ENCODE measurements at places on chromosomes 16 and 17.

DNA sequence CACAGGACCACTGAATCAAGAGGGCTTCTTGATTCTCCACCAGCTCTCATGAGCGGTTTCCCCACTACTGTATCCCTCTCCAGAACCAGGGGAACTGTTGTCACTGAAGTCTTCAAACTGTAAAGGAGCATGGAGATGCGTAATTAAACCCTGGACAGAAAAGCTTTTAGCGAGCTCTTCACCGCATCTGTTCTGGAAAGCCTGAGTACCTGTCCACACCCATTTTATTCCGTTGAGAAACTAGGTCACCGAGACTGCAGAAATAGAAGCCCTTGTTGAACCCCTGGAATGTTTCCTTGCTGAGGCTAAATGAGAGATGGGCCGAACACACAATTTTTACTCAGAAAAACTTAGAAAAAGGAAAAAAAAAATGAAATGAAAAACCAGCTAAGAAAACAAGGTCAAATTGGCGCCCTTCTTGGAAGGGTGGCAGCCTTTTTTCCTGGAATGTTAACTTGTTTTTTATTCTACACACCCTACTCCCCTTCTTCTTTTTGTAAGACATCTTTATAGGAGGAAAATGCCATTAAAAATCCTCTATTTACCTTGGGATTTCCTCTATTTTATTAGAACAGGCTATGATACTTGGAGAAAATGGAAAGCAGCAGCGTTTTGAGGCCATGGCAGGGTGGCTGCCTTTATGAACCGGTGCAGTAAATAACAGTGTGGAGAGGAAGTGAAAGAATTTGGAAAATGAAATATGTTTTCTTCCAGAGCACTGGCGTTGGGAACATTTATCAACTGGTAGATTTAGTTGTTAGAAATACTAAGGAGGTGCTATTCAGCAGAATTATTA, 52.6 kb upstream of the CRISPLD2 start:
- DNase-seq, result no peak

DNA sequence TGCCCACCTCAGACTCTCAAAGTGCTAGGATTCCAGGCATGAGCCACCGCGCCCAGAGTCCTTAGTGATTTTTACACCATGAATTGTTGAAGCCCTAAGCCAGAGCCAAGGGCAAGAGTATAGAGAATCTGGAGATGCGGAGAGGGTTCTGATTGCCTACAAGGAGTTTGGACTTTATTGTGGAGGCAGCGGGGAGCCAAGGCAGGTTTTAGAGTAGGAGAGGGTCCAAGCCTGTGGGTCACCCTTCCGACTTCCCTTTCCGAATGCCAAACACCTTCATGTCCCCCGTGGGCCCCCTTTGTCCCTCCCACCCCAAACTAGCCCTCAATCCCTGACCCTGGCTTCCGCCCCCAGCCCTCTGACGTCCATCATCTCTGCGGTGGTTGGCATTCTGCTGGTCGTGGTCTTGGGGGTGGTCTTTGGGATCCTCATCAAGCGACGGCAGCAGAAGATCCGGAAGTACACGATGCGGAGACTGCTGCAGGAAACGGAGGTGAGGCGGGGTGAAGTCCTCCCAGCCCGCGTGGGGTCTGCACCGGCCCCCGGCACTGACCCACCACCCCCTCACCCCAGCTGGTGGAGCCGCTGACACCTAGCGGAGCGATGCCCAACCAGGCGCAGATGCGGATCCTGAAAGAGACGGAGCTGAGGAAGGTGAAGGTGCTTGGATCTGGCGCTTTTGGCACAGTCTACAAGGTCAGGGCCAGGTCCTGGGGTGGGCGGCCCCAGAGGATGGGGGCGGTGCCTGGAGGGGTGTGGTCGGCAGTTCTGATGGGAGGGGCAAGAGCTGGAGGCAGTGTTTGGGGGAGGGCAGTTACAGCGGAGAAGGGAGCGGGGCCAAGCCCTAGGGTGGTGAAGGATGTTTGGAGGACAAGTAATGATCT, 7.1 kb downstream of the MIEN1 start:
- DNase-seq, result no peak

GRCh38 chr17:76054112-76054476, 18.2 kb downstream of the SRP68 start:
- DNase-seq, result peak; percentile 19

DNA sequence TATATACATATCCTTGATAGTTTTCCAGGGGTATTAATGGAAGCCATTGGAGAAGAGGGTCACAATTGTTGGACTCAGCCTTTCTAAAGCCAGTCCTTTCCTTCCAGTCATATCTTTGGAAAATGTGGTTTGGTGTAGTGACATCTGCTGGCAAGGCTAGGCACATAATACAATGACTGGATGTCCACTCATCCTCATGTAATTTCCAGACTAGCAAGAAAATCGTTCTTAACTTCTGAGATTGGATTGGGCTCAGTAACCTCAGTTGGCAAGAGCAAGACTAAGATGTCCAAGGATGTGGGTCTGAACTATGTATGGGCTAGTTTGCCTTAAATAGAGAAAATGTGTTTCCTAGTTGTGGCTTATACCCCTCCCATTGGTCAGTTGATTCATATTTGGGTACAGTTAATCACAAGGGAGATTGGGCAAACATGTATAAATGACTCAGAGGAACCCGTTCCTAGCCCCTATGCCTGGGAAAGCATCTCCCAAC, 8.7 kb upstream of the KAT7 start:
- DNase-seq, result peak; percentile 88

DNA sequence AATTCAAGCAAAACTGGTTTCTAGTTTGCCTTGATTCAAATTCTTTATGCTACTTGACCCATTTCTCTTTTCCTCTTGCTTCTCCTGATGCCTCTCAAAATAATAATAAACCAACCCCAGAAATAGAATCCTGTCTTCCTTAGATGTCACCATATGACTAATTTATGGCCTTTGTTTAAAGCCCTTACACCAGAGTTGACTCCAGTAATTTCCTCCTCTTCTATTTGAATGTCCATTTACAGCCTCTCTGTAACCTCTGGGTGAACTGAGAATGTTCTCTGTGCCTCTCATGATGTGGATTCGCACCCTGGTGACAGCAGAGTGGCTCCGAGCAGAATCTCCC, 31.5 kb downstream of the ZFHX3 start:
- DNase-seq, result no peak

GRCh38 chr17:30981531-30982519, 11.0 kb downstream of the RNF135 start:
- DNase-seq, result no peak

- no peak for DNase-seq
These were observed 251.7 kb downstream of the CDH13 start for GRCh38 chr16:82878466-82878865.

DNA sequence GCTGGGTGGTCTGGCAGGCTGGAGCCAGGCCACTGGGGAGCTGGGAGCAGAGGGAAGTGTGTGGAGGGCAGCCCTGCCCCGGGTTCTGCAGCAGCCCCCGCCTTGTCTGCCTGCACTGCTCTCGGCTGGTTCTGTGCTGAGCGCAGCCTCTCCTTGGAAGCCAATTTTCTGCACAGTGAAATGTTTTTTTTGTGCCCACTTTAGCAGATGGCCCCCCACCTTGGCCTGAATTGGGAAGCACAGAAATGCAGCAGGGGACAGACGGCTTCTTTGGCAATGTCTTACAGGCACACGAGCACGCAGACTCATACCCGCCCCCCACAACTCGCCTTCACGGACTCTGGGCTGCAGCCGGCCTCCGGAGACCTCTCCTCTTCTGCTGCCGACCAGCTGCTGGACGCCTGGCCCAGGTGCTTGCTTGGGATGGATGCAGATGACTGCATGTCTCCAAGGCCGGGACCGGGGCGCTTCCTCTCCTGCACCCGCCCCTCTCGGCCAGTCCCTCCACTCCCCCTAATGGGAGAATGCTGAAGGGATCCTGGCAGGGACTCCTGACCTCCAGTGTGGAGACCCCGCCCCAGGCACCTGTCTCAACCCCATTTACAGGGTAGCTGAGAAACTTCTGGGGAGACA, 14.8 kb downstream of the NPTX1 start:
- DNase-seq, result no peak

DNA sequence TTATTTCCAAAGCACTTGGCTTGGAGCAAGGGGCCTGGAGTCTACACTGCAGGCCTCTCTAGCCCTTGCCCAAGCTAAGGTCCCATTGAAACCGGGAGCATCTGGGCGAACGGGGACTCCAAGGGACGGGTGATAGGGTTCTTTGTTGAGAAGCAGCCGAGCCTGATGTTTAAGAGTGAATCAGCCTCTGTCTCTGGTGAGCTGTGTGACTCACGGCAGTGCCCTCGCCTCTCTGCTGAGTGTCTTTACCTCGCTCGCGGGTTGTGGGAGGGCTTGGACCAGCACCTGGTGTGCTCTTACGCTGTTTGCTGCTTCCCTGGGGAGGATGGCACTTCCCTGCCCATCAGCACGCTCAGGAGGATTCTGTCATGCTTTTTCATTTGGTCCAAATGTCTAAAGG, 1.3 kb downstream of the HGS start:
- peak; percentile 46 for DNase-seq

DNA sequence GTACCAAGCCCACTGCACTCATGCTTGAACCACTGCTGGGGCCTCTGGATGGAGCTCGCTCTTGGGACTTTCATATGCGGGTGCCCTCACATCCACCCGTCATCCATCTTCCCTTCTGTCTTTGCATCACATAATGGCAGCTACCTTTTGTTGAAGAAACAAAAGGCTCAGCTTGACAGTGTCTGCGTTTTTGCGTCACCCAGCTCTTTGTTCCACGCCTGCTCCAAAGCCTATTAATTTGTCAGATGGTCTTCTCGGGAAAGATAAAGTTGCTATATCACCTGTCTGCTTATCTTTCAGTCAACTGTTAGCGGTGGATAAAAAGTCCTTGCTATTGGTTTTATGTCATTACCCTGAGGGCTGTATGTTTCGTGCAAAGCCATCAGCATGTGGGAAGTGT, 18.1 kb upstream of the BCO1 start:
- no peak for DNase-seq

- no peak for DNase-seq
These were observed 14.1 kb upstream of the SLC16A5 start for GRCh38 chr17:75073618-75074047.

All from fibroblast of pulmonary artery (primary cell).